ENCODE measurements at places on chromosomes 3 and 15.

- no peak for DNase-seq
Observed at GRCh38 chr3:187942658-187943241, 197.5 kb upstream of the BCL6 start.

GRCh38 chr3:94548581-94549316, 485.9 kb downstream of the NSUN3 start:
- no peak for DNase-seq

DNA sequence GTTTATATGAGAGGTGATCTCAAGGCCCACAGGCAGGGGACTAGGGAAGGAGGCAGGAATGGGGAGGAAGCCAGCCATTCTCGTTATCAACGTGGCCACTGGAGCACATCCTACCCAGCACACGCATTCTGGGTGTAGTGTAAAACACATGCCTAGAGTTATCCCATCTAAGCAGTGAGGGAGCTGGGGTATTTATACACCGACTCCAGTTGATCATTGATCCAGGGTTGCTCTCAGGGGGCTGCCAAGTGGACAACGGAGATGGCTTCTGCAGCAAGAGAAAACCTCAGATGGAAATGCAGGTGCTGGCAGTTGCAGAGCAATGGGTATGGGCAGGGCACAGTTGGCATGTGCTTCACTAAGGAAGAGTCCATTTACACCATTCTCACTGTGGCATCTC, 30.4 kb upstream of the SYNM start:
- DNase-seq: no peak

GRCh38 chr3:124582621-124583395, 147.4 kb upstream of the UMPS start:
- no peak for DNase-seq

- no peak for DNase-seq
Observed at GRCh38 chr3:71684757-71685386, 40.3 kb downstream of the EIF4E3 start.

Data from NCI-H187 (cell line).